ENCODE measurements at places on chromosomes 2 and 18.

- DNase-seq: no peak
These were observed 31.8 kb downstream of the TGIF1 start for GRCh38 chr18:3481696-3482210.

DNA sequence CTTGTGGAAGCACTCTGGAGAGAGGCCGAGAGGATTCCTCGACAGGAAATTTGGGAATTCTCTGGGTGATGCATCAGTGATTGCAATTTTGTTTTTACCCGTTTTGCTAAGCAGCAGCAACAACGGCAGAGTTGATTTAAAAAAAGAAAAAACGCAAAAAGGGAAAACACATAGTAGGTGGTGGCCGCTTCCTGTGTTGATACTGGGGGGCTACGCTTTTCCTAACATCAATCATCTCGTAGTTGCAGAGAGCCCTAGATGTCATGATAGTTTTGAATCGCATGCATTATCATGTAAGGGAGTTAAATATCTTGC lies 271 bp upstream of the RBM43 start:
- DNase-seq: no peak

DNA sequence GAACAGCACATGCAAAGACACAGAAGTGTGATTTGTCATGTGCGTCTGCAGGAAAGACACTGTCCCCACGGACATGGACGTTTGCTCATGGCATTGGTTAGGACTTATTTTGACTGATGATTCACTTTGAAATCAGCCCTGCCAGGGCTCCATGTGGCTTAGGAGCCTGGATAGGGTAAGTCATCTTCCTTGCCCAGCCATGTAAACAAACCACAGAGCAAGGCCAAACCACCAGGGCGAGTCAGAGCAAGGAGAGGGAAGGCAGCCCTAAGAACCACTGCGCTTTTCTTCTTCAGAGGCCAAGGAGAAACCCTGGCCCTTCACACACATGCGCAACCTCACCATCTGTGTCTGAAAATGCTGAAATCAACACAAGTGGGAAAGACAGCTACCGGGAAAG lies 88.8 kb downstream of the GFPT1 start:
- DNase-seq: no peak

GRCh38 chr2:98664323-98664722 lies 55.9 kb downstream of the UNC50 start:
- DNase-seq: peak; percentile 33

DNA sequence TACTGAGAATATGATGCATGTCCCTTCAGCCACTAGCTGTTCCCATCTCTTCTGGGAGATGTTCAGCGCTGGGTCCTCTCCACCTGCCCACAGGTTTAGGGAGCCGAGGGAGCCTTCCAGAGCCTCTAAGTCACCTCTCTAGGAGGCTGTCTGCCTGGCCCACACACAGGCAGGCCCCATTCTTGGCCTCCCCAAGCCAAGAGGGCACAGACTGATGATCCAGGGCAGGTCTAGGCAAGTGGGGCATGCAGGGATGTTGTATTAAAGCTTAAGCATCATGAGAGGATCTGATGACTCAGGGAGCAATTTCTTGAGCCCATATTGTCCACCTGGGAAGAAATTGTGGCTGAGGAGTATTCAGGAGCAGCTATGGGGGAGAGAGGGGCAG lies 19.9 kb downstream of the TMSB10 start:
- DNase-seq: no peak

- DNase-seq: no peak
These were observed 26.1 kb upstream of the MMADHC start for GRCh38 chr2:149613704-149614103.

GRCh38 chr2:106890606-106891005 lies 4.6 kb upstream of the ST6GAL2 start:
- no peak for DNase-seq

DNA sequence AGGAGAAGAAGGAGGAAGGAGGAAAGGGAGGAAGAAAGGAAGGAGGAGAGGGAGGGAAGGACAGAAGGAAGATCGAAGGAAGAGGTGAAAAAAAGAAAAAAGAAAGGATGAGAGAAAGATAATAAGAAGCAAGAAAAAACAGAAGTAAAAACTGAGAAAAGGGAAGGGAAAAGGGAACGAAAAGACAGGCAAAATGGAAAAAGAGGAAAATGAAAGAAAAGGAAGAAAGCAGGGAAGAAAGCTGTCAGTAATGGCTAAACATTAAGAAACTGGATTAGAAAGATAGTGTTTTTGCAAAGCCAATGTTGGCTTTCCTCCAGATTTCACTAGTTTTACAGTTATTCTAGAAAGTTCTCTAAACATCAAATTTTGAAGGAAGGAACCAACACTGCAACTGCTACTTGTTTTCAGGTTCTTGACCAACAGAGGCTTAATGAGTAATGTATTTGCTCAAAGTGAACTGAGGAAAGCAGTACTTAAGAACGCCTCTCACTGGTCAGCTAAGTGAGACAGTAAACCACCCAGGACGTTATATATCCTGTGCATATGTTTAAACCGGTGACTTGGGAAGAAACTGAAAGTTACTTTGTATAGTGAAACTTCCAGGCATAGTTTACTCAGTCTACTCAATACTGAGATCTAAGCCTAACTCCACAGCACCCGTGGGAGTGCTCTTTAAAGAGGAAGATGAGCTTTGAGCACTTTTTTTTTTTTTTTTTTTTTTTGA lies 286.2 kb upstream of the TRIB2 start:
- DNase-seq: no peak
